Naive thymus-derived CD8-positive, alpha-beta T cell (primary cell): ENCODE measurements at places on chromosomes 7 and 10.
A peak's percentile ranks its signal among the peaks of the same experiment; 100 is the strongest.

- no peak for DNase-seq
Measured at GRCh38 chr10:30743586-30743985, 114.0 kb upstream of the LYZL2 start.

- no peak for DNase-seq
Measured at GRCh38 chr7:44449584-44449928, 40.9 kb downstream of the NUDCD3 start.

GRCh38 chr10:79244841-79245504 is 102.3 kb upstream of the PPIF start:
- DNase-seq = no peak

DNA sequence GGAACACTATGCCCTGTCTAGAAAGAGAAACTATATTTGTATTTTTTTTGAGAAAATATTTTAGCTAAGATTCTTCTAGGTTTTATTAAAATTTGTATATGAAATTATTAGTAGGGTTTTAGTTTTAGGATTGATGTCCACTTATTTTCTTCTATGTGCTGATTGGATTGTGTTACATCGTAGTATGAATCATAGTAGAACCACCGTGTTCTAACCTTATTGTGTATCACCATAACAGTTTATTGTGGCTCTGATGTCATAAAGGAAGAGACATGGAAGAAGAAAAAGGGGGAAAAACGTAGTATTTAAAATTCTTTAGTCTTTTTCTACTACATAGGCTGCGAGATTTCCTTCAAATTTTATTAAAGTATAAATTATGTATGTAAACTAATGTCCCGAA is 1.9 kb downstream of the AGBL3 start:
- DNase-seq = no peak

DNA sequence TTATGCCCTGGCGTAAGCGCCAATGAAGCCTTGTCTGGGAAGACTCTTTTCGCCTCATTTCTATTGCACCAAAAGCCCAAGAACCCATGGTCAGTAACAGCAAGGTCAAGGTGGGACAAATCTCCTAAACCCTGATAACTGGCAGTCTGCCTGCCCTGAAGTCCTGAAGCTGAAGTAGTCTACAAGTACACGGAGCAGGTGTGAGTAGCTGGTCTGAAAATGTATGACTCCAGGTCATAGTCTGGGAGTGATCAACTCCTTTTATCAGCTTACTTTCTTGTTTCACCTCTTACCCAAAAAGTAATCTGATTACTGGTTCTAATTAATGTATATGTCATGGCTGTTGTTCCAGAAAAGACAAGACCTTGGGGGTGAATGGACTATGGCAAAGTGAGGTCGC is 107.3 kb upstream of the EFCAB10 start:
- no peak for DNase-seq

- DNase-seq = no peak
Measured at GRCh38 chr10:47314416-47314970, 7.8 kb upstream of the GDF2 start.

DNA sequence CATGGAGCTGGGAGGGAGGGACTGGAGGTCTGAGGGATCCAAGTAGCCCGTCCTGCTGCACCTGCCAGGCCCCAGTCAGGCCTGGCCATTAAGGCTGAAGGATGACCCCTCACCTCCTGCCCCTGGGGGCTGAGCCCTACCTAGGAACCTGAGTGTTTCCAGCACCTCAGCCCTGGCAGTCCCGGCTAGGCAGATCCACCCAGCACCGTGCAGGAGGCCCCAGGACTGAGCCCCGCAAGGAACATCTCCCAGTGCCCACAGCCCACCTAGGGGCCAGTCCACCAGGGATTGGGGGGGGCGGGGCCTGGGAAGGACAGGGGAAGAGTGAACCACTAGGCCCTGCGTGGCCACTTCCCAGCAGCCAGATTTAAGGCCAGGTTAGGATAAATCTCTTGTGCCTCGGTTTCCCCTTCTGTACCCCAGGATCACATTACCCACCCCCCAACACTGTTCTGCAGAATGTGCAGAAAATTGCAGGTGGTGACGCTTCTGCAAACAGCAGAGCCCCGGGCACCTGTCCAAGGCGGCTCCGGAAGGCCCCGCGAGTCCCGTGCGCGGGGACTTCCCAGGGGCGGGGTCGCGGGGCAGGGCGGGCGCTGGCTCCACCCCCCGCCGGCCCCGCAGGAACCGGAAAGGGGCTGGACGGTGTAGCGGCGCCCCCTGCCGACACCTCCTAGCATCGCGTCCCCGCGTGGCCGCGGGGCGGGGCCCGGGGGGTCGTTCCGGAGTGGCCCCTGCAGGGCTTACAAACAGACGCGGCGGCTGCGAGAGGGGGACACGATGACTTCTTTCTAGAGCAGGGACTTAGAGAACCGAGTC is 55.9 kb downstream of the PWWP2B start:
- DNase-seq = peak; percentile 94
